ENCODE measurements at places on chromosomes 5 and 9.

DNA sequence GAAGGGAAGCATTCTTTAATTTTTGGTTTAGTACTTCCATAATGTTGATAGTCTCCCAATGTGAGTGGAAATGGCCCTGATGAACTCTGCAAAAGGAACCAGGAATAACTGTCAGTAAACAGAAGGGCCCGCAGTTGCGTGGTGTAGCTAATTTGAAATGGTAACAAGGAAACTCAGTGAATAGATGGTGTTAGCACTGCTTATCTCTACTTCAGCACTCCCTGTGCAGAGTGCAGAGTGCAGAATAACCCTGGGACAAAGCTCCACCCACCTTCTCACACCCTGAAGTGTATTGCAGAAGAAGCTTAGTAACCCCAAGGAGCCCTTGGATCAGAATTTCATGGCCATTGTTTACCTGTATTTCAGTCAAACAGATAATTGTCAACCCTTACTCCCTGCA, 158.9 kb downstream of the PCSK5 start:
- DNase-seq, result no peak

- DNase-seq, result no peak
Observed at GRCh38 chr5:133132717-133133116, 80.9 kb downstream of the HSPA4 start.

- DNase-seq, result no peak
Observed at GRCh38 chr5:113271015-113271414, 163.8 kb downstream of the TSSK1B start.

DNA sequence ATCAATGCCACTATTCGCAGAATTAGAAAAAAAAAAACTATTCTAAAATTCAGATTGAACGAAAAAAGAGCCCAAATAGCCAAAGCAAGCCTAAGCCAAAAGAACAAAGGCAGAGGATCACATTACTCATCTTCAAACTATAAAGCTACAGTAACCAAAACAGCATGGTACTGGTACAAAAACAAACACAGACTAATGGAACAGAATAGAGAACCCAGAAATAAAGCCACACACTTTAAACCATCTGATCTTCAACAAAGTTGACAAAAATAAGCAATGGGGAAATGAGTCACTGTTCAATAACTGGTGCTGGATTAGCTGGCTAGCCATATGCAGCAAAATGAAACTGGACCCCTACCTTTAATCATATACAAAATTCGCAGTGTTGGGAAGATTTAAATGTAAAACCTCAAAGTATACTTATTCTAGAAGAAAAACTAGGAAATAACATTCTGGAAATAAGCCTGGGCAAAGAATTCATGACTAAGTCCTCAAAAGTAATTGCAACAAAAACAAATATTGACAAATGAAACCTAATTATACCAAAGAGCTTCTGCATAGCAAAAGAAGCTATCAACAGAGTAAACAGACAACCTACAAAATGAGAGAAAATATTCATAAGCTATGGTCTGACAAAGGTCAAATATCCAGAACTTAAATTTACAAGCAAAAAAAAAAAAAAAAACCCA, 153.7 kb downstream of the NDUFS4 start:
- DNase-seq, result no peak

DNA sequence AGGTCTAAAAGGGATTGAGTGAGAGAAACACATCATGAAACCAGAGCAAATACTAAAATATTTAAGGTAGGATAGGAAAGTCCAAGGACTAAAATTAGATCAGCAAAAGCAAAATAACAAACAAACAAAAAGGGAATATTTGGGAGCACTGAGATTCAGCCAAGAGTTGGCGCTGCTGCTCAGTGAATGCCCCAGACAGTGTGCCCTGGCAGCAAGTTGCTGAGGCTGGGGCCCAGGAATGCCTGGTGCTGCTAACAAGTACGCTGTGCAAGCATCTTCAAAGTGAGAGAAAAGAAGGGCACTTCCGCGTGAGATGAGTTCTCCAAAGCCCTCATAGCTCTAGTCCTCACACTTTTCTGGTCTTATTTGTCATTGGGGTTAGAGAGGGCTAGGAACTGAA, 603.3 kb downstream of the EFNA5 start:
- no peak for DNase-seq

DNA sequence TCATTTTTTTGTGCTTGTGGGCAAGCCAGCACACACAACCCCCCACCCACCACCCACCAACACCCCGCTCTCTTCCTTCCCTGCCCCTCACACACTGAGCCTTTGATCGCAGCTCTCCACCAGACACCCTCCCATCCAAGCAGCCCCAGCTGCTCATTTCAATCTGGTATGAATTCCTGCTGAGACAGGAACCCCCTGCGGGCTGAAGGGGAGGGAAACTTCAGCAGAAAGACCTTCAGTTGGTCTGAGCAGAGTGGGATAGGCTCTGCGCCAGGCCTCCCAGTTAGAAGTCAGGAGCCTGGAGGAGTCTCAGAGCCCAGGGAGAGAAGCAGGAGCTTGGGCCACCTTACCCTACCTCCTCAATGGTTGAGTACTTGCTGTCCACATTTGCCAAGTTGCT, 7.2 kb downstream of the PCDHGC5 start:
- DNase-seq, result no peak

GRCh38 chr5:74280306-74280705, 360.2 kb downstream of the ENC1 start:
- no peak for DNase-seq

DNA sequence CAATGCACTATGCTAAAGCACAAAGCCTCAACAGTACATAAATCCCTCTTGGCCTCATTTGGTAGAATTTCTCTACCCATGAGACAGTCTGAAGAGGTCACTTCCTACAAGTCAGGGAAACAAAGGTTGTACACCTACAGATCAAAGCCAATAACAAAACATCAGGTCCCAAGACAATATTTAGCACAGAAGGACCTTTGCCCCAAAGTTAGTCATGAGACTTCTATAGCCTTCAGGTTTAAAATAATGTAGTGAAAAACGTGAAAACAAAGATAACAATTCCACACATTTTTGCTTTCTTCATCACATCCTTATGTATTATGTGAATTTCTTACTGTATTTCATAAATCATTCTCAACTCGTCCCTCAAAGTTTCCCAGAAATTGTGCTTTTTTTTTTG, 15.8 kb downstream of the AFF4 start:
- DNase-seq, result no peak

DNA sequence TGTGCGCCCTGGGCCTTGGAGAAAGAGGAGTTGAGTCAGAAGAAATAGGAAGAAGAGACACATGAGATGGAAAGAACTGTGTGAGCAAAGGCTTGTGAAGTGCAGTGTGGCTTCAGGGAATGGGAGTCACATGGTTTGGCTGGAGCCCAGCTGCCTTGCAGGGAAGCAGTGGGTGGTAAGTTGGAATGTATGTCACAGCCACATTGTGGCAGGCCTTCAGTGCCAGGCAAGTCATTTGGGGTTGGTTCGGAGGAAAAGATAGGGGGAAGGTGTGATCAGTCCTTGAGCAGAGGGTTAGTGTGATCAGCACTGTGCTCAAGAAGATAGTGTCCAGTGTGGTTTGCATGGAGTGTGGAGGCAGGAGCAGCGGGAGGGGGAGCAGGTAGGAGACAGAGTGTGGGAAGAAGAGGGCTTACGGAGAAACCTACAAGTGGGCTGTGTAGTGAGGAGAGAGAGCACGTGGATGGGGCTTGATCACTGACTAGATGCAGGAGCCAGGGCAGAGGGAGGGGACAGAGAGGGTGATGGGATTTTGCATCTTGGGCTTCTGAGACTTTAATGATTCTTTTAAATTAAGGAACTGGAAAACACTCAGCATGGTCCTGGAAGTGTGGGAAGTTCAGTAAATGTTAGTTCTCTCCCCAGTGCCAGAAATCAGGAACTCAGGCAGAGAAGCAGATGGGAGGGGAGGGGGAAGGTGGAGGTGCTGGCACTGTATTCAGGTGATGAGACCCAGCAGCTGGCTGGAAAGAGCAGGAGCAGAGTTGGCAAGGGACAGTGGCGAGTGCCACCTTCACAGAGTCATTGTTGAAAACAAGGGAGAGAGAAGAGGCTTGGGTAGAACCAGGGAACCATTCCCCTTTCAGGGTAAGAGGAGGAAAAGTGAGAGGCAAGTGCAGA, 46.6 kb downstream of the ARHGAP26 start:
- no peak for DNase-seq

DNA sequence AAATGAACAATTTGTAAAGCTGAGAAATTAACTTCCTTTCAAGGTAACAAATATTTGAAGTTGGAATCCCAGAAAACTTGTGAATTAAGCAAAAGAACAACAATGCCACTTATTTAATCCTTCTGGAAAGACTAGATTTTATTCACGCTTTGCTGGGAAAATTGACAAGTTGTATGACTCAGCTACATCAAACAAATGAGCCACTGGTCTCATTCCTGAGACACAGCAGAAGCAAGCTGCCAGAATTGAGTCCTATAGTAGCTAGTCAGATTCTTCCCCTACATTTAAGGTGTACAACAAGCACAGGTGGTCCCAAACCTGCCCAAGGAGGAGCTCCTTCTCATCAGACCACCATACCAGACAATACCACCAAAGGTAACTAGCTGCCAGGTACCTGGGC, 280.7 kb downstream of the SPOCK1 start:
- DNase-seq, result no peak

- no peak for DNase-seq
Observed at GRCh38 chr9:2697492-2697891, 19.8 kb upstream of the KCNV2 start.

DNA sequence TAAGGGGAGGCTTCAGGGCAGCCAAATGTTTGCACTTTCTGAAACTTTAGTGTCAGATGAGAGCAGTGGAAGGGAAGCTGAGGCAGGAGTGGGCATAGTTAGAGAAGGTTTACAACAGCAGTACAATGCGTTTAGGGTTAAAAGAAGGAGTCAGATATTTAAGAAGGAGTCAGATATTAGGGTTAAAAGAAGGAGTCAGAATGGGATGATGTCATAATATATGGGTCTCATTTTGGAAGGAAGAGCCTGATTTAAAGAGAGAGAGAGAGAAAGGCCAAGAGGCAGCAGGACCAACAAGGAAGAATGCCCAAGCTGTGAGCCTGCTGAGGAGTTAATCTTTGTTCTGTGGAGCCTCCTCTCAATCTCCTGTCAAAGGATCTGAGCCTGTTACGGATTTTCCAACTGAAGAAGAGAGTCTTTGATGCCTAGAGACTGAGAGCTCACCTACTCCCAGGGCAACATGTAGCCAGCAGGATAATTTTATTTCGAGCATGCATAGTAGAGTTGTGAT, 9.5 kb downstream of the ISL1 start:
- DNase-seq, result no peak

DNA sequence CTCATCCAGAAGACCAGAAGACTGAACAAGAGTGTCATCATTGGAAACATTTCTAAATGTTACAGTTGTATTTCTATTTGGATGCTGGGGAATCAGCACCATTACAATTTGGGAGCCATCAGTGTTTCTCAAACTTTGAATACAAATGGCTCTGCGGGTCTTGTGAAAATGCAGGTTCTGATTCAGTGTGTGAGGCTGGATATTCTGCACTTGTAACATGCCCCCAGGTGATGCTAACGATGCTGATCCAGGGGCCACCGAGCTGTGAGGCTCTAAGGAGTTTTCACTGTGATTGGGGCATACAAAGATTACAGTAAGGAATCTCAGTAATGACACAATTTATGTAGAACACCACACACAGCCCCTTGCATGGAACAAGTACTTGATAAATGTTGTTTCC, 167.7 kb downstream of the ACTL7B start:
- DNase-seq, result no peak

GRCh38 chr9:92191801-92192200, 76.6 kb upstream of the SPTLC1 start:
- DNase-seq, result no peak

- DNase-seq, result no peak
Observed at GRCh38 chr5:104763216-104763615, 1200.6 kb upstream of the NUDT12 start.

DNA sequence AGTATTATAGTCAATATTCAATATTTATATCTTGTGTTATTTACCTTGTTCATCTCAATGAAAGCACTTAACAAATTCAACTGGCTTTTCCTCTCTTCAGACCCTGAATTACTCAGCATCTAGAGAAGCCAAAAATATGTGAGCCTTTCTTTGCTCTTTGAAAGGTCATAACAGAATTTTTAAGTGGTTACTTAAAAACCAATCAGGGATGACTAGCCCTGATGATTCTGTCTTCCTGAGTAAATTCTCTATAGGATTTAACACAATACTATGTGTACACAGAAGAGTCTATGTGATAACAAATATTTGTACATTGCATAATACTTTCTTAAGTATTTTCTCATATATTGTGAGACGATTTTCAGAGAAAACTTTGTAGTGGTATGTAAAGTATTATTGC, 546.3 kb downstream of the MAT2B start:
- no peak for DNase-seq

GRCh38 chr5:91928754-91929521, 545.8 kb upstream of the ARRDC3 start:
- no peak for DNase-seq

DNA sequence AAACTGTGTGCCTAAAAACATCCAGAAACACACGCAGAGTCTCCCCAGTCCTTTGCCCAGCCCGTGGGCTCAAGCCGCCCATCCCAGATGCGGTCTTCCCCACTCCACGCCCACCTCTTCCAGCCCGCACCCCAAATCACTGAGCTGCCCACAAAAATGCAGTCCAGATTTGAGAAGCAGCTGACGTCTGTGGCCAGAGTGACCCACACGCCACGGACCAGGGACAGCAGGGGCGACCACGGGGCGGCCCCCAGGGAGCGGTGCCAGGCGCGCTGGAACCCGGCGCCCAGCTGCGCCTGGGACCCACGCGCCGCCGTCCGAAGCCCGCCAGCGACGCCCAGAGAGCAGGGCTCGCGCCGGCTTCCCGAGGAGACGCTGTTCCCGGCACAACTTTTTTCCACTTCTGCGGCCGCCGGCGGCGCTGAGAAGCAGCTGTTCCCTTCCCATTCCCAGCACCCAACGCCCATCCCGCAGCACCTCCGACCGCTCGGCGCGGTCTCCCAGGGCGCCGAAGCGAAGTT, 674 bp downstream of the LHFPL2 start:
- DNase-seq, result no peak

GRCh38 chr9:134832471-134832870, 48.1 kb upstream of the FCN2 start:
- no peak for DNase-seq

DNA sequence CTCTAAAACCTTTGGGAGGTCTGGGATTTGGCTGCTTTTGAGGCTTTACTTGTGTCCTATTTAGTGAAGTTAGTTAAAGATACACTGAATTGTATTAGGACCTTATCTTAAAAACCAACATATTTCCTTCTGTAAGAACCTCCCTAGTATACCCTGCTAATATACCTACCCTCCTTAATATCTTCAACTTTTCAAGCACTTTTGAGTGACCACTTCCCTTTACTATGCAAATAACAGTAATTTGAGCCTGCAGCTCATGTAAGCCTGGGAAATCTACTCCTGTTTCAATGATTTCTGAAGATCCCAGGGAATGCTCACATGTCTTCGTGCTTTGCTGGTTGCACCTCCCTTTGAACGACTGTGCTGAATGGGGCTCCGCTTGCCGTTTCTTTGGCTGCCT, 358.5 kb downstream of the YTHDC2 start:
- DNase-seq, result no peak

- DNase-seq, result no peak
Observed at GRCh38 chr5:32773944-32774343, 62.8 kb downstream of the NPR3 start.

DNA sequence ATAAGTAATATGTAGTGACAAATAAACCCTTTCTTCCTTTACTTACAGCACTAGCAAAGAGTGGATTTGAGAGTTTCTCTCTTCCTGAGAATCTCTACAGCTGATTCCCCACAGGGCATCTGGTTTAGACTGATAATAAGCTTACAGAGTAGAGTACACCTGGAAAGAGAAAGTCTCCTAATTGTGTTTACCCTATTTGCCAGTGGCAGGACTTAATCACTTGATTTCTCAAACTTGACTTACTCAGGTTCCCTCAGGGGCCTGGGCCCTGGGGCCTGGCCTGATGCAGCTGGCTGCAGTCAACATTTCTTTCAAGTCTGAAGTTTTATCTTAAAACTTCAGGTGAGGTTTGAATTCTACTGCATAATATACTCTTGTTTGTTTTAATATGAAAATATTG, 38.0 kb upstream of the UBTD2 start:
- no peak for DNase-seq

Measured in GF-D8 (cell line).